ENCODE measurements at places on chromosomes 7 and 10.

- no peak for DNase-seq
These were observed 263.2 kb downstream of the SDK1 start for GRCh38 chr7:3564231-3564630.

DNA sequence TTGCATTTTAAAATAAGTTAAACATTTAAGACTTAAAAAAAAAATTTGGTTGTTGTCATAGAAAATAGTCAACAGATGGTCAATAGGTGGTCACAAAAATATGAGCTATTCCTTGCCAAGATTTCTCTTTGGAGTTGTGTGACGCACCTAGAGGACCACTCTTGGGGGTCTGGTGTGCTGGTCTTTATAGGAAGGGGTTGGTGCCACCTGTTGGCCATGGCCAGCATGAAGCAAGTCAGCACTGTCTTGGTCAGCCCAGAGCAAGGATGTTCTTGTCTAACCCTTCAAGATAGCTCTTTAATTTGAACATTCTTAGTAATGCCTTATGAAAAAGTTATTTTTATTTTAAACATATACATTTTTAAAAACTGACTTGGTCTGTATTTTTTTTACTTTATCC, 267.9 kb upstream of the CNTNAP2 start:
- no peak for DNase-seq

DNA sequence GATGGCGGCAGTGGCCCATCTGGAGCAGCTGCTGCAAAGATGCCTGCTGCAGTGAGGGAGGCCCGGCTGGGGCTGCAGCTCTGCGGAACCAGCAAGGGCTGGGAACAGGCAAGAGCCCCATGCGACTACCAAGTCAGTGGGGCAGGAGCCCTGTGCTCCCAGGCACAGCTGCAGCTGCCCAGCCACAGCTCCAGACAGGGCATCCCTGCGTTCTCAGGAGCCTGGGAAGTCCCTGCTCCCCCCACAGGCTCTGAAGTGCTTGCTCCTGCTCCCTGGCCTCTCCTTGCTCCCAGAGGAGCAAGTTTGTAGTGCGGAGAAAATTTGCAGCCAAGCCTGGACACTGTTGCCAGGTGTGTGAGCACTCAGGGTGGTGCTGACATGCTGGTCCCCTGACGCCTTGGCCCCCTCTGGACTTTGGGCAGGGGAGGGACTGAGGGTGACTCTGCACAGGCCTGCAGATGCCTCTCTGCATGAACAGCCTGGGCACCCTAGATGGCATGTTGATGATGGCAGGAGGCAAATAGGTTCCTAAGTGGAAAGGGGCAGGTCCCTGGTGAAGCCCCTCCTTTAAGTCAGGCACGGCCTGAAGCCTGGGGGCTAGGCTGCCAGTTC, 105.6 kb downstream of the LYZL1 start:
- DNase-seq = no peak

- no peak for DNase-seq
These were observed 604 bp upstream of the SHTN1 start for GRCh38 chr10:117005527-117006055.

GRCh38 chr7:37495574-37496184, 47.0 kb upstream of the ELMO1 start:
- no peak for DNase-seq

DNA sequence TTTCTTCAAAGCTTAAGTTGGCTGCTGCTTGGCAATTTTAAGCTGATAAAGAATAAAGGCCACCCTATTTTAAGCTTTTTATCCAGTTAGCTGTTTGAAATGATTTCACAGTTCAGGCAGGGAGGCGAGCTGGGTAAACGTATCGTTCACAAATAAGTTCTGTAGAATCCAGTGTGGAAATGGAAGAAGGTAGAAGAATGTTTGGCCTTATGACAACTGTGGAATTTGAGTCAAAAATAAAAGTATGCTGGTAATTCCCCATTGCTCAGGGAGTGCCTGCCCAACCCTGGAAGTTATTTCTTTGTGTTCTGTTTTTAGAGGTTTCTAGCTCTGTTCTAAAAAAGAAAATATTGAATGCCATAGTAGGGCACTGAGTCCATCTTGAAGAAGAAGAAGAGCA, 113.1 kb downstream of the ARL4A start:
- no peak for DNase-seq

GRCh38 chr10:49446031-49446430, 50.1 kb upstream of the DRGX start:
- DNase-seq = no peak

DNA sequence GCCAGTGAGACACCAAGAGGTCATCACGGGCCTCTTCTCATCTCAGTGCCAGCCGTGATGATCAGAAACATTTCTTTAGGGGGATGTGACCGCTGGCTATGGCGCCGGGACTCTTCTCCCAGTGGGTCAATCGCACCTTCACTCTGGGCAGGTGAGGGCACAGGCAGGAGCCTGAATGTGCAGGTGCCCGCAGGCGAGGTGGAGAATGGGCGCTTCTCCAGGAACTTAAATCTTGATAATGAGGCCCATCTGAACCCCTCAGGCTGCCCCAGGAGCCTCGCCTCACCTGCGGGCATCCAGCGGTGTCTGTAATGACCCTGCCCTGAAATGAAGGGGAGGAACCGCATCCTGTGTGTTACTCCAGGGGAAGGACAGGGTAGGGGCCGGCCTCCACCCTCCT, 204.7 kb downstream of the ADARB2 start:
- peak; percentile 55 for DNase-seq

- DNase-seq = no peak
These were observed 46.4 kb downstream of the MYPN start for GRCh38 chr10:68155615-68156210.

DNA sequence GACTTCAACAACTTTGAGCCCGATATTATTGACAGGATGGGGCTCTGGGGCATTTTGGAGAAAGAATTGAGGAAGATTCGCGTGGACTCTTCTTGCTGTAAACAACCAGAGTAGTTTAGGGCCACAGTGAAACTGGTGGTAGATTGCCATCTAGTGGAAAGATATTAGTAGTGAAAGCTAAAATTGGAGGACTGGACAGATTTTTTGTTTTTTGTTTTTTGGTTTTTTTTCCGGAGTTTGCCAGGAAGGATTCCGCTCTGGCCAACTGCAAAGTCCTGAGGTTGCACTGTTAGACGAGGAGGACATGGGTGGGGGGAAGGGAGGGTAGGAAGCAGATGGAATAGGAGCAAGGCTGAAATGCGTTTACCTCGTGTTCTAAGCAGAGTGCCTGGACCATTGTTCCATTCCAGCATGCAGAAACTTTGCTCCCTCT, 11.7 kb downstream of the NOBOX start:
- no peak for DNase-seq

DNA sequence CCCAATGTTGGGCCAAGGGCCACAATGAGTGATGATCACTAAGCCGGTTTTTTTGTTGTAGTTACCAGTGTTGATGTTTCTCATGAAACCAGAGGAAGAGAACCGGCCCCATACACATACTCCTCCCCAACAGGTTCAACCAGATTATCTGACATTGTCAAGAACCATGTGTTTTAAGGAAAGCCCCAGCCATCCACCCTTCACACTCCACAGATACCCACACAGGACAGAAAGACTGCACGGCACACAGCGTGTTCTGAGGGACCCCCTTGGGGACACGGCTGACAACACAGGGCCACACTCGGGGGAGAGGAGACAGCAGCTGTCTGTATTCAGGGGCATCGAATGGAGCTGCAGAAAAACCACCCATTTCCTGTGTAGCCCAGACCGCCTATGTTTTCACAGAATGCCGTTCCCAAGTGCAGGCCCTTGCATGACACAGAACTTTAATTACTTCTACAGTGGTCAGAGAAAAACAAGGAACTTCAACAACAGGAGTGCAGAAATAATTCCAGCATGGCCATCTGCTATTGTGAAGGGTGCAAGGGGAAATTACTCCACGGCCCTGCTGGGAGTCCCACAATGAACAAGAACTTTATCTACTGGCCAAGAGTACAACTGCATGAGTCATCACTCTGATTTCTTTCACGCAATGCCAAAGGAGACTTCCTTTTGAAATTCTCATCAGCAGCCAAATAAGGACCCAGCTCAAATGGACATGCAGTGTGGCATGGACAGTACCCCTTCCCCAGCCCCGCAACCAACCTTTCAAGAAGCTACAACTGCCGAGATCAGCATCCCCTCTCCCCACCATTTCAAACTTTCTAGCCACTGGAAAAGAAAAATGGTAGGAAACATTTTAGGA, 2.3 kb downstream of the KLF6 start:
- no peak for DNase-seq

GRCh38 chr10:75880031-75880775, 448.8 kb downstream of the LRMDA start:
- DNase-seq = no peak

DNA sequence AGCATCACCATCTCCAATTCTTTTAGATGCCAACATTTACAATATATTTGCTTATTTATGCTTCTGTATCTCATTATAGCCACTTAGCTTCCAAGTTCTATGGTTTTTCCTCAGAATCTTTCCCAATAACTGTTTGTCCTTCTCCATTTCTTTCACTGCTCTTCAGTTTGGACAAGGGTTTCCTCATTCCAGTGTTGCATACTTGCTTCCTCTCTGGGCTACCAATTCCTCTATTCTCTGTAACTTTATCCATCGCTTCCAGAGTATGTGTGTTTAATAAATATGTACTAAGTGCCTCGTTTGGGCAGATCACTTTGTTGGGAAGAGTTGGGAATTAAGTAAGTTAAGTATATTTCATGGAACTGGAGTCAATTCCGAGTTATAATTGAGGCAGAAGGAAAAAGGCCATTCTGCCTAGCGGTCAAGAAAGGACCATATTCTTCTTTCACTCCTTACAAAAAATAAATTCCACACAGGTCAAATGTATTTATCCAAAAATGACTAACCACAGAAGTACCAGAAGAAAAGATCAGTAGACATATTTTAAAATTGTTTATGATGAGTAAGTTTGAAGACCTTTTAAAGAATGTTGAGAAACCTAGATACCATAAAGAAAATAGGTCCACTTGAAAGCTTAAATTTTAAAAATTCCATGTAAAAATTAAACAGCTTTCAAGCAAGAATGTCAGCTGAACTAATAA, 10.8 kb downstream of the STAMBPL1 start:
- no peak for DNase-seq

All from mesenteric fat pad (tissue), 1 donor.